Activated CD8-positive, alpha-beta memory T cell treated with anti-CD3 and anti-CD28 coated beads, Interleukin-2, amount 50 U/mL, for 48 hours (primary cell): ENCODE measurements at places on chromosomes 1 and 21.

DNA sequence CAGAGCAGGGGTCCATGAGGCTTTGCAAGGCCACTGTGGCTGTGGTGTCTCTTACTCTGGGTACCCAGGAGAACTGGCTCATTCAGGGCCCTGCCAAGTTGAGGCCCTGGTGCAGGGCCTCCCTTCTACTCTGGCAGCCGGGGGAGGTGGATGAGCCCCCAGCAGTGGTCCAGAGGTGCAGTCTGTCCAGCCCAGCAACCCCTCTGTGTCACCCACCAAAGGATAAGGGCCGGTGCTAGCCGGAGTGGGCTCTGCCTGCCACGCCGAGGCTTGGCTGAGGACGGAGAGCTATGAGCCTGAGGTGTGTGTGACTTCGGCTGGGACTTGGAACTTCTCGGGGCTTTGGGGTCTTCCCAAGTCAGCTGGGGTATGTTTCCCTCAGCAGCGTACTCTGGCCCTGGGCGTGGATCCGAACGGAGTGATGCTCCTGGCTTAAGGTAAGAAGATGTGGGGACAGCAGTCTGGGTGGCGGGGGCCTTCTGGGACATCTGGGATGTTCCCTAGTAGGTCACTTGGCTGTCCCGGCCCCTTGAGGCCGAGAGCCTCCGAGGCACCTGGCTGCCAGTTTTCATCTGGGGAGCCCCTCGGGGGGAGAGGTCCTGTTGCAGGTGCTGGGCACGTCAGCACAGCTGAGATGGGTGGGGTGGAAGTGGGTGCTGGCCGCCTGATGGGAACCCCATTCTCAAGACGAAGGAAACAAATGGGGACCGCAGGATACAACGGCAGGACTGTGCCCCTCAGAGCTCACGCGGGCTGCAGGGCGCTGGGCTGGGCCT is 25.9 kb downstream of the RUNX3 start:
- peak; percentile 52 for DNase-seq

DNA sequence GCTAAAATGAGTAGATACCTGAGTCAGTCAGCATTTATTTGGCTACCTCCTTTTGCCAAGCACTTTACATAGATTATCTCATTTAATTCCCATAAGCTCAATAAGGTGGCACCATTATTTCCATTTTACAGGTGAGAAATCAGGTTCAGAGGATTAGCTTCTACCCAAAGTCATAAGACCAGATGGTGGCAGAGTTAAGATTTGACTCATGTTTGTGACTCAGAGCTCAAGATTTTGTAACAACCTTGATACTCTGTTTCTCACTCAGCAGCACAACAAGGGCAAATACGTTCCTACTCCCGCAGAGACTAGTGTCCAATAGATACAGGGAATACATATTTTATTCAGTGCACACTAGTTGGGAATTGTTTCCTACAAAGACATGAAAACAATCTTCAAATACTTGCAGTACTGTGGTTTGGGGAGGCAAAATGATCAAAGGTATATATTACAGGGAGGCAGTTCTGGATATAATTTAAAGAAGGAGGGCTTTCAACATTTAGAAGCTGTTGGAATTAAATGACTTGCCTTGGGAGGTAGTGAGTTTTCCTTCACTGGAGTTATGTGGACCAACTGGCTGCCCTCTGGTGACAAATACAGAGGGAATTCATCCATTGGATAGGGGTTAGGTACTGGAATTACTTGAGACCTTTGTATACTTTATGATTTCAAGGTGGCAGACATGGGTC is 3.6 kb downstream of the LEPR start:
- no peak for DNase-seq

- no peak for DNase-seq
Measured at GRCh38 chr1:15384301-15384901, 25.3 kb upstream of the EFHD2 start.

DNA sequence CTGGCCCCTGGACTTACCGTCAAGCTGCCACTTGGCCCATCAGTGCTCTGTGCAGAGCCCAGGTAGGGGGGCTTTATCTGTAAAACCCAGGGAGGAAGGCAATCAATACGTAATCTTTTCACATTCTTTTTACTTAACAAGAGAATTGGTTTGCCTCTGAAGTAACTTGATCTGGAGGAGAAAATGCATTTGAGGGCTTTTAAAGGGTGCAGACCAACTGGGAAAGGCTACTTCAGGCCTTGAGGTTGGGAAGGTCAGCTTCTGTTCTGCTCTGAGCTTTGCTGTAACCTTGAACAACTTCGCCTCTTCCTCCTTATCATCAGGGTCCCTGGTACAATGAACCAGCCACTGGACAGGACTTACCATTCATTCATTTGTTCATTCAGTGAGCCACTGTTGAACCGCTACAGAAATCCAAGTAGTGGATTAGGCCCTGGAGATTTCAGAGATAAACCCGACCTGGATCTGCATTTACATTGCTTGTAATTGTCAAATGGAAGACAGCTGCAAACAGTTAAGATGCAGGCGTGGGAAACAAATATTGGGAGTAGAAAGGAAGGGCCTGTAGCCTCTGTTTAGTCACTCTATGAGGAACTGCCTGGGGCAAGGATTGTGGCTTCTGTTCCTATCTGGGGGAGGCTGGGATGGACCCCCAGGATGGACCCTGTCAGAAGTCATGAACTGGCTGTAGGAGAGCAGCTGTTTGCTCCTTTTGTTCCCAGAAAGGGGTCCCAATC is 90.9 kb downstream of the MAN1C1 start:
- DNase-seq, result no peak

DNA sequence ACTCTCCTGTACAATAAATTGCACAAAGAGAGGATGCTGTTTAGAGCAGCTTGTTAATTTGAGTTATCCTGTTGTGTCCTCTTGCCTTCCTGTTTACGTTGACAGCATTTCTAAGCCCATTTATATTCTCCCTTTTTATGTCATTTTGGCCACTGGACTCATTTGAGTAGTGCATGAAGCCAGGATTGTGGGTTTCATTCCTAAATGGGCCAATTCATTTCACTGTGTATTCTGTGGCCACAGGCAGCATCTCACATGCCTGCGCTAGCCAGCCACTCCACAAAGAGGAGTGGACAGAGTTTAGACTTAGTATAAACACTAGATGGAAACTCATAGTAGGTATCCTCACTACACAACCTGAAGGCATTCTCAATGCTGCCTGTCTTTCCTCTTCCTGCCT is 73.4 kb downstream of the DTL start:
- DNase-seq, result no peak

DNA sequence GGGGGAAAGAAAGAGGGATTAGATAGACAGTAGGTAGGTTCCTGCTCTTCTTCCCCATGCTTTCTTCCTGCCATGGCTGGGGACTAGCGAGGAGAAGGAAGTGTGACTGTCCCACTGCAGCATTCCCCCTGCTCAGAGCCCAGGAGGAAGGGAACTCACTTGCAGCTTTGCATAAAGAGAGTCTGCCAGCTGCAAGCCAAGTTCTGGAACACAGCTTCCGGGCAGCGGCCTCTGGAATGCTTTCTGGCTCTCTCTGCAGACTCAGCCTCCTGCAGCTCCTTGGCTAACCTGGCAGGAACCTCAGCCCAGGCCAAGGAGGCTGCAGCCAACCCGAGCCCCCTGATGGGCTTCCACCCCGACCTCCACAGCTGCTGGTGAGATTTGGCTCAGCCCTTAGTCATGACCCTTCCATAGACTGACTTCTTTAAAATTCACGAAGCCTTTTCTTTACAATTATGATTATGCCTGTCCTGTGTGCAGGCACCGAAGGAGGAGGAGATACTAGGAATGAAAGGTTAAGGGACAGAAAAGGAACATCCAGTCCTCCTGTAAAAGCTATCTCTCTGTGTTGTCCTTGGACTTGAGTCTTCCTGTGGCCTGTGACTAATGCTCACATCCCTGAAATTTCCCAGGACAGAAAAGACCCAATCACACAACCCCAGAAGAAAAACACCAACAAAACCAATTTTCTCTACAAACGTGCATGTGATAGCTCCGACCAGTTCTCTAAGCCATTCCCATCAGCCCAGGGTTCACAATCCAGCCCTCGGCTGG is 108.2 kb upstream of the OLIG2 start:
- DNase-seq, result no peak

DNA sequence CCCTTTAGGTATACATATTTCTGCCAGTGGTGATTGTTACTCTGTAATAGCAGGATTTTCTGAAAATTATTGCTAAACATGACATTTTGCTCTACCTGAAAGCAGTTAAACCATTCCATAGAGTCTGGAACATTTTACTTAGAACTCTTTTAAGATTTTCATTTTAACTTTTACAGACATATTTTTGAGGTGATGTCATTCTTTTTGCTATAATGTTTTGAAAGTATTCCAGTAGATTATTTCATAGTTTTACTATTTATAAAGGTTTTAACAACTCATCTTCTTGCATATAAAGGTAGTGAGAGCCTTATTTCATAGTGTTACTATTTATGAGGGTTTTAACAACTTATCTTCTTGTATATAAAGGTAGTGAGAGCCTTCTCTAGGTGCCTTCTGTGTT is 42.9 kb downstream of the PTBP2 start:
- DNase-seq, result no peak

DNA sequence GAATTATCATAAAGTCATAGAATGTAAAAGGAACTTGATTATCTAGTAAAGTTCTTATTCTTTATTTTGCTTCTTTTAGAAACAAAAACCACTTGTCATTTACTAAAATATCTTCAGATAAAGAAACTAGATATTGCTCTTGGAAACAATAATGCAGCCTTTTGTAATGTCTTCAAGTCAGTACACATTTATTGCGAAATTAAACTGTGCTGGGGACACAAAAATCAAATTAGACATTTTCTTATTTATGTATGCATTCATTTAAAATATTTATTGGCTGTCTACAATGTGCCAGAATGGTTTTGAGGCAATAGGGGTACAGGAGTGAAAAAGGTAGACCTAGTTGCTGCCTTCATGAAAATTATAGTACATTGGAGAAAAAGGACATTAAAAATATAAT is 201.1 kb downstream of the GRIK1 start:
- DNase-seq, result no peak

GRCh38 chr1:211559222-211560010 is 19.5 kb downstream of the SLC30A1 start:
- no peak for DNase-seq

DNA sequence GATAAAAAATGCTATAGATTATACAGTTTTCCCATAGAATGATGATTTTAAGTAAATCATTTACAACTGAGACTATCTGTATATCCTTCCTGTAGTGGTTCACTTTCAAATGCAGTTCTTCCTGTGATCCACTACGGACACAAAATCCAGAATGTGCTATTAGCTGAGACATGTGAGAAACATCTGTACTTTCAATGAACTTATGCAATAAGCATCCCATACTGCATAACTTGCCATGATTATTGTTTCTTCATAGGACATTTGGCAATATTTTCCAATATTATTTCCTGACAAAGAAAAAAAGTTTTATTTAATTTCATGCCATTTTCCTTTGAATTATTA is 83.5 kb upstream of the PRDX6 start:
- DNase-seq, result no peak

GRCh38 chr1:111454859-111455641 is 5.8 kb downstream of the ATP5PB start:
- DNase-seq, result no peak
